ENCODE measurements at places on chromosomes 3 and 15.

GRCh38 chr3:153829606-153830170, 291.5 kb upstream of the ARHGEF26 start:
- no peak for DNase-seq

- DNase-seq = no peak
Measured at GRCh38 chr3:30681649-30682211, 75.3 kb downstream of the TGFBR2 start.

DNA sequence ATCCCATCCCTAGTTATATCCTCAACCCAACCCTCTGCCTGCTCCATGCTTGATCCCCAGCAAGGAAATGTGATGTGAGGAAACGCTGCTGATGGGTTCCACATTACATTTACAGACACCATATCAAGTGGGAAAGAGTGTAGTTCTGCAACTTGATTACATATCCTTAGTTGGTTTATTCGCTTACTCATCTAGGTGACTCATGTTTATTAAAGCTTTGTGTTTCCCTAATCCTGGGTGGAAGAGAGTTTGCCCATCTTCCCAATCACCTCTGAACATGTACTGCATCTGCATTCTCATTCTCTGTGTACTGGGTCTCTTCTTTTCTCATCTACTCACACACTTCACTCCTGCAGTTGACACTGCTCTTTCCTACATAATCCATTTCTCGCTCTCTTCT, 91.7 kb upstream of the PDZRN3 start:
- no peak for DNase-seq

DNA sequence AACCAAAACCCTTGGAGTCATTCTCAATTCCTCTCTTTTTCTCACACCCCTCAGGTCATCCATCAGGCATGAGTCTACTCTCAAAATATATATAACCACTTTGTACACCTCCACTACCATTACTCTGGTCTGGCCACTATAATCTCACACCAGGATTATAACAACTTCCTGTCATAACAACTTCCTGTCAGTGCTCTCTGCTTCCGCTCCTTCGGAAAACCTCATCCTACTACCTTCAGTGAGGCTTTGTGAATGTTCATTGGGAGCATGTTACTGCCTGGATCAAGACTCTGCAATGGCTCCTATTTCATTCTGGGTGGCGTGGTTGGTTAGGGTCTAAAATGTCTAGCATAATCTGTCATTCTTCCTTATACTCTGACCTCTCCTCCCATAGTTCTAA, 447.4 kb downstream of the MAGI1 start:
- no peak for DNase-seq

- no peak for DNase-seq
Measured at GRCh38 chr15:70266412-70267121, 168.8 kb upstream of the TLE3 start.

DNA sequence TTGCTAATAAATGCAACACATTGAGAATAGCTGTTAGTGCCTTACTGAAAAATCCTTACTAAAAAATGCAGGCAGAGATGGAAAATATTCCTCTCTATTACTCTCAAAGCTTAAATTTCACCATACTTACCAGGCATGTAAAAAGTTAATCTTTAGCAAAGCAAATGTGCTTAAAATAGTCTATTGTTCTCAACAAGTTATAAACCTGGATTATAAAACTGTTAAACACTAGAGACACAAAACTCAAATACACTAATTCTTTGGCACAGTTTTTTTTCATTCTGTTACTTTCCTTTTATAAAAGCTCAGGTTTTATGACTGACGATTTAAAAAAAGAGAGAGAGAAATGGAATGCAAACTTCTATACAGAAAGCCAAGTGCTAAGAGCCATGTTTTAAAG, 119.8 kb downstream of the THRB start:
- no peak for DNase-seq

GRCh38 chr15:30859091-30859874, 44.4 kb upstream of the FAN1 start:
- DNase-seq = no peak

Data from activated gamma-delta T cell treated with anti-CD3 and anti-CD28 coated beads, Interleukin-2, amount 50 U/mL, for 16 hours (primary cell).